ENCODE measurements at places on chromosomes 11 and 22.

- DNase-seq = no peak
These were observed 816.9 kb upstream of the LUZP2 start for GRCh38 chr11:23679981-23680380.

DNA sequence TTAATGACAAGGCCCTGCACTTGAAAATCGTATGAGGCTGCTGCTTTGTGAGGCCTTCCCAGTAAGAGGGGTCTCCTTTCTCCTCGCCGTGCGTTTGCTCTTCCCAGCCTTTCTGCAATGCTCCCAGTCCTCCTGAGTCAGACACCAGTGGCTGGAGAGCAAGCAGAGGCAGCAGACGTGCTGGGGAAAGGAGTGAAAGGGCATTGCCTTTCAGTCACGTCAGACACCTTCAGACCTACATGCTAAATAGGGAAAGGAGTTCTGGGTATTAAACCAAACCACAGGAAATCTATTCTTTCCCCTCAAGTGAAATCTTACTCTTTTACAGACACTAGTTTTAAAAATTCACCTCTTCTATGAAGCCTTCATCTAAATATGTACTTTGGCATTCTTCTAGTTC, 274.8 kb downstream of the NTM start:
- DNase-seq = no peak

GRCh38 chr11:29260939-29261705, 755.7 kb downstream of the KCNA4 start:
- no peak for DNase-seq

GRCh38 chr11:129825380-129825779, 9.7 kb downstream of the TMEM45B start:
- no peak for DNase-seq

- no peak for DNase-seq
These were observed 157.0 kb upstream of the NECTIN1 start for GRCh38 chr11:119885861-119886567.

Measured in T-helper 1 cell (primary cell).